Colonic mucosa (tissue), 4 donors: ENCODE measurements at places on chromosomes 6 and 20. TPM values are rescaled to one million over a fixed set of nuclear protein-coding genes. Genes with fewer than 3 reads are reported as not detected.

ALDH8A1 gene
- total RNA-seq: 0.53 TPM

CLPSL2 gene
- total RNA-seq: not detected

KIF16B gene
- 41.6 TPM for total RNA-seq

DNMT3B gene
- 0.80 TPM for total RNA-seq

MAP3K4 gene
- total RNA-seq: 42.2 TPM

GTSF1L gene
- not detected for total RNA-seq

TMEM217 gene
- total RNA-seq: 0.62 TPM

LAMA5 gene
- total RNA-seq: 32.5 TPM

COX4I2 gene
- 0.52 TPM for total RNA-seq

ELOVL2 gene
- total RNA-seq: 0.11 TPM

MOXD1 gene
- 2.3 TPM for total RNA-seq

- DNase-seq: no peak
Measured at GRCh38 chr6:113486199-113486598, 370.9 kb upstream of the MARCKS start.

GRCh38 chr6:70390067-70390466 lies 23.2 kb upstream of the FAM135A start:
- no peak for DNase-seq

GRCh38 chr20:18767676-18768075 lies 45.9 kb upstream of the SCP2D1 start:
- no peak for DNase-seq

- DNase-seq: peak; percentile 61
Measured at GRCh38 chr6:149862922-149863697, 1.0 kb downstream of the LRP11 start.

GRCh38 chr20:24363031-24363430 lies 106.4 kb upstream of the SYNDIG1 start:
- DNase-seq: no peak

- DNase-seq: no peak
Measured at GRCh38 chr6:43054206-43054943, 724 bp upstream of the CUL7 start.

DNA sequence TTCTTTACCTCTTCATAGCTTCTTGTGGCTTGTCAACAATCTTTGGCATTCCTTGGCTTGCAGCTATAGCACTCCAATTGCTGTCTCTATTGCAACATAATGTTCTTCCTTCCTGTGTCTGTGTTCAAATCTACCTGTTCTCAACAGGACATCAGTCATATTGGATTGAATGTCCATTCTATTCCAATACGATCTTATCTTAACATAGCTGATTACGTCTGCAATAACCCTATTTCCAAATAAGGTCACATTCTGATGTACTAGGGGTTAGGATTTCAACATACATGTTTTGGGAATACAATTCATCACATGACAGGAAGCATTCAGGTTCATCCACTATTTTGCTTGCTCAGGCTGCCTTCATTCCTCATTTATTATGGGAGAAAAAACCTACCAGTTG lies 684.4 kb upstream of the CITED2 start:
- DNase-seq: no peak

GRCh38 chr20:21096321-21097043 lies 9.7 kb downstream of the LINC00237 start:
- no peak for DNase-seq

DNA sequence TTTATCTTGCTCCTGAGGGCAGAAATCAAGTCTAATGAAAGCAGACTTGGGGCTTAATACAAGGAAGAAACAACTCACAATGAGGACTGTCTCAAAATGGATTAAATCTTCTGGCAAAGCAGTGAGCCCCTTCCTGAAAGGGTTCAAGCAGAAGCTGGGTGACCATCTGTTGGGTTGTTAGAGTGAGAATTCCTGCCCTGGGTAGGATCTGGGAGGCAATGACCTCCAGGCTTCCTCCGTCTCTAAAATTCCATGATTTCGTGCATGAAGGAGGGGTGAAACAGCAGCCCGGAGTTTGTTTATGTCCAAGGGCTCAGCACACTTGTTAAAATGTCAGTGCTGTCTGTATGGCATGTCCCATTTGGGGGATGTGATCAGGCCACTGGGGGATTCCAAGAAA lies 64.0 kb upstream of the KCNK16 start:
- DNase-seq: no peak

- no peak for DNase-seq
Measured at GRCh38 chr6:50822078-50822476, 3.4 kb downstream of the TFAP2B start.

- no peak for DNase-seq
Measured at GRCh38 chr6:93124006-93124632, 295.2 kb downstream of the EPHA7 start.

DNA sequence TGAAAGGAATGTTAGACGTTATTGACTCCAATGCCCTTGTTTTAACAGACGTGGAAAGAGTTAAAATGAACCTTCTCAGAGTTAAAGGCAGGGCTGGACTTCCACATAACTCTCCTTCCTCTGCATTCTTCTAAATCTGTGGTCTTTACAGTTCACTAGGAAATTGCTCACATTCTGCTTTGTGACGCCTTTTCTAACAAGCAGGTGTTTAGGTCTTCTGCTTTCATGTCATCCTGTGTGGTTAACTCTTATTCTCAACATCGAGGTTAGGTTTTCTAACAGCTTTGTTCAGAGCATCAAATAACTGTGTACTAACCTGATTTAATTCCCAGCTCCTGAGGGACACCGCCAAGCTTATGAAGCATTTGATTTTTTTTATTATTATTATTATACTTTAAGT lies 81.3 kb upstream of the NT5E start:
- DNase-seq: no peak

DNA sequence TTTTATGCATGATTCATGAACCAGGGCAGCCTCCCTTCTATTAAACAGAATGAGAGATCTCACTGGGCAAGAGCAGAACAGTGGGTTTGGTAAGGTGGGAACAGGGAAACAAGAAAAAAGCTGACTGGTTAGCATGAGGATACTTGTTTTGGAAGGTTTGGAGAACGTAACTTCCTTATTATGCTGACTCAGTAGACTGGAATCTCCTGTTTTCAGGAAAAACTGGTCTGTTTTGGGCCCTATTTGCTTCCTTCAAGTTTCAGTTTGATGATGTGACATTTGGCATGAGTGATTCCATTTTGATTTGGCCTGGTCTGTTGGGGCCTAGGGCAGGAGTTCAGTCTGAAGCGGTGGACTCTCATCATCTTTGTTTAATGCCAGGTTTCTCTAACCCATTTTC lies 172.0 kb downstream of the MYLK4 start:
- no peak for DNase-seq

DNA sequence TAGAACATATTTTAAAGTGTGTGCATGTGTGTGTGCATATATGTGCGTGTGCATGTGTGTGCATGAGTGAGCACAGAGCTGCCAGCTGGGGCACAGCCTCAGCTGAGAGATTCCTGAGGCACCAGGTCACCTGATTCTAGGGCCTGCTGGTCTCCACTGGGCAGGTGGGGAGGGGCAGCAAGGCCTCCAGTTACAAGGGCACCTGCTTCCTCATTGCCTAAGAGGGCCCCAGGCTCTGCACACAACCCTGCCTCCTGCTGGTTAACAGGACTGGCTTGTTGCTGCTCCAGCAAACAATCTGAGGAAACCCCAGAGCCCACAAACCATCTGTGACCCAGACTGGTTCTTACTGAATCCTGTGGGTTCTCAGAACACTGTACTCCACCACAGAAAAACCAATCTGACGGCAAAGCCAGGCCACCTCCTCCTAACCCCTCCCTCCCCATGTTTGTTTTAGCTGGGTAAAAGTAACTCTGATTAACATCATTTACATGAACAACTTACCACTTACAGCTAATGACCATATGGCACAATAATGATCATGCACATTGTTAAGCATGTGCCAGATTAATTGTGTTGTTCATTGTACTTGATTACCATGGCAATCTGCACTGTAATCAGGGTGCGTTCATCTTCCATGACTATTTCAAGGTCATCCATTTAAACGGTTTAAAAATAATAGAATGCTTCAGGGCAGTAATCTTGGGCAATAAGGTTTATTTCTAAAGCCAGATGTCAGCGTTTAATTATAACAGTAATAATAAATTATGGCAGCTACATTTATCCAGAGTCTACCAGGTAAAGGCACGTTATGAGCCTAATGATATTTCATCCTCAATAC lies 23.1 kb upstream of the UBE2J1 start:
- DNase-seq: peak; percentile 77

GRCh38 chr6:58198301-58198700 lies 880.9 kb downstream of the PRIM2 start:
- no peak for DNase-seq

DNA sequence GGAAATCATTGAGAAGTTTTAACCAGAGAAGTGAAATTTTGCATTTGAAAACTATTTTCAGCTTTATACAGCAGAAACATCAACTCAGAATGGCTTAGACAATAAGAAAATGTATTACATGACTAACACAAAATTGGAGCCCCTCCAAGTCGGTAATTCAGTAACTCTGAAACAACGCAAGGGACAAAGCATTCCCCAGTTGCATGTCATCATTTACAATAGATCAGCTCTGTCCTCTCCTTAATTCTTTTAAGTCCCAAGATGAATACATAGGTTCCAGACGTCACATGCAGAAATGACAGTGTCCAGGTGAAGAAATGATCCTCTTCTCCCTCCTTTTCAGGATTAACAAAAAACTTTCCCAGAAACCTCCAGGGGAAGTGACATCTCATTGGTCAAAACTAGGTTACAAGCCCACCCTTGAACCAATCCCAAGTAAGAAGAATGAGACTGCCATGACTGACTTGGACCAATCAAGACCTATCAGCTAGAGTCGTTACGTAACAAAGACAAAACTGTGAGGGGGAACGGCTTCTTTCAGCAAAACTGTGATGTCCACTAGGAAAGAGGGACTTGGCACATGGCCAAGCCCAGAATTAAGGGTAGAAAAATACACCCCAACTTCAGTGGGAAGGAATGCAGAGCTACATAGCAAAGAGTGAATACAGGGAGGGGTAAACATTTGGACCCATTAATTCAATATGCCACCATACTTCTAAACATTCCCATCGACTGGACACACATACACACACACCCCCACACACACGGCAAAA lies 149.8 kb upstream of the PRND start:
- no peak for DNase-seq

DNA sequence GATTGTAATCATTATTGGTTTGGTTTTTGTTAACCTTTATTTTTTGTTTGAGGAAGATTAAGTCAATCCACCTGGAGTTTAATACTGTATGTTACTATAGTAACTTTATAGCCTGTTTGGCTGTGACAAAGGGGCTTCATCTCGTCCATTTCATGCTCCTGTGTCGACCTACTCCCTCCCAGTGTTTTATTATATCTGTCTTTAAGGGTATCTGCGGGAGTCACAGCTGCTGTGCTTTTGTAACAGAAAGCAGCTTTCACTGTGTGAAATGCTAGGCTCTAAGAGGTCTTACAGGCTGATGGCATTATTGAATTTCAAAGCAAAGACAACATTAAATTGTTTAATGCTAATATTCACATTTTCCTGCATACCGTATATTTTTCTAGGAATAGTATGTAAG lies 698.0 kb upstream of the POU3F2 start:
- DNase-seq: no peak

- DNase-seq: no peak
Measured at GRCh38 chr6:15305496-15305895, 59.6 kb downstream of the JARID2 start.

DNA sequence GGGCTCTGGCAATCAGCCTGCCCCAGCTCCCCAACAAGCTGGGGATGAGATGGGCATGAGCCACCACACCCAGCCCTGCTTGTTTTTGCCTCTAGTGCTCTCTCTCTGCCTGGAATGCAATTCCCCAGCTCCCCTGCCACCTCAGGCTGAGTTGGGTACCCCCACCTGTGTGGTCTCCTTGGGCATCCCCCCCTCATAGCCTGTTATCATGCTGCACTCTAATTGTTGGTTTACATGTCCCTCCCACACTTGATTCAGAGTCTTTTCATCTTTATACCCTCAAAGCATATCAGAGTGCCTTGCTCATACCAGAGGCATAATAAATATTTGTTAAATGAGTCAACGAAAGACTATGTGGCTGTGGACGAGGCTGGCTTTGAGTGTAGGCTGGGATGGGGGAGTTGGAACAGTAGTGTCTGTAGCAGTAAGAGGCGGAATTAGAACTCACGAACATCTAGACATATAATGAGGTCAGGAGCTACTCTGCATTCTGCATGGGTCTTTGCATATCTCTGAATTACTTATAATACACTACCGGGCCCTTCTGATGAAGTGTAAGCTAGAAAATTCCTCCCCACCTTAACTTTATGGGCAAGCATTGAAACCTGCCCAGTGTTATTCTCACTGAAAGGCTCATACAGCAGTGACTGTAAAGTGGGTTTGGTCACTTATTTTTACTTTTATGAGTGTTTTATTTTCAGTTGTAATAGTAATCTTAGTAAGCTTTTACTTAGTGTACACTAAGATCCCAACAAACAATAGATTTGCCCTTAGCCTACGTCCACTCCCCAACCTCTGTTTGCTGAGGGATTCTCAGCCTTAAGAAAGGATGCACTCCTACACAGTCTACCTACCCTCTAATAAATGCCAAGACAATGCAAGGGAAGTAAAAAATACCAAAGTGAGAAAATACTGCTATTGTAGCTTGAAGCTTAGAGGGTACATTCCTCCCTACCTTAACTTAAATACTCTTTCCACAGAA lies 58.7 kb downstream of the EDN1 start:
- DNase-seq: no peak

GRCh38 chr6:7866526-7866925 lies 44.1 kb downstream of the TXNDC5 start:
- DNase-seq: no peak
